Bladder microvascular endothelial cell (primary cell): ENCODE measurements at places on chromosomes 2 and 18. TPM values are rescaled to one million over a fixed set of nuclear protein-coding genes. Genes with fewer than 3 reads are reported as not detected.

Gene CFAP65
- not detected in 2 replicates for total RNA-seq

Gene TSPYL6
- total RNA-seq, result not detected in 2 replicates

Gene SLC66A2
- 40.3 and 43.1 TPM in 2 replicates for total RNA-seq

Gene ANTXR1
- 1.1 and 1.4 TPM in 2 replicates for total RNA-seq

Gene ACVR1C
- total RNA-seq, result under 0.01 TPM in 1 of 2 replicates, not detected in the other

Gene UCN
- 0.44 and 0.49 TPM in 2 replicates for total RNA-seq

Gene DSG4
- total RNA-seq, result not detected in 2 replicates

Gene IL1R2
- total RNA-seq, result not detected in 2 replicates

Gene RESP18
- not detected in 2 replicates for total RNA-seq

Gene ATP9B
- 17.8 and 36.6 TPM in 2 replicates for total RNA-seq

Gene TBR1
- under 0.01 TPM in 1 of 2 replicates, not detected in the other for total RNA-seq

Gene ACMSD
- not detected in 2 replicates for total RNA-seq

Gene GAREM2
- under 0.01 and 0.57 TPM in 2 replicates for total RNA-seq

Gene VWA3B
- not detected in 2 replicates for total RNA-seq

Gene NEU2
- not detected in 2 replicates for total RNA-seq

Gene SERPINB3
- total RNA-seq, result not detected in 2 replicates

Gene CD8B2
- total RNA-seq, result not detected in 2 replicates

Gene DOCK10
- total RNA-seq, result 1.6 and 9.0 TPM in 2 replicates

Gene KCNG3
- not detected in 2 replicates for total RNA-seq

Gene REL
- 5.7 and 35.9 TPM in 2 replicates for total RNA-seq

Gene SNX17
- 99.7 and 119 TPM in 2 replicates for total RNA-seq

Gene INHBB
- 0.19 and 6.0 TPM in 2 replicates for total RNA-seq

Gene ALK
- not detected in 2 replicates for total RNA-seq

Gene TTC21B
- total RNA-seq, result 15.1 and 45.6 TPM in 2 replicates

Gene FAM136A
- total RNA-seq, result 16.4 and 19.3 TPM in 2 replicates

Gene SERPINB10
- total RNA-seq, result not detected in 2 replicates

Gene TAF4B
- total RNA-seq, result 1.9 and 3.4 TPM in 2 replicates

Gene PLCD4
- 0.32 and 1.5 TPM in 2 replicates for total RNA-seq

Gene GPBAR1
- 0.06 and 0.16 TPM in 2 replicates for total RNA-seq

Gene CYP27A1
- 5.5 and 23.7 TPM in 2 replicates for total RNA-seq

Gene ARHGAP15
- total RNA-seq, result 0.19 TPM in 1 of 2 replicates, not detected in the other

Gene RGPD5
- 9.1 and 41.0 TPM in 2 replicates for total RNA-seq

Gene PCBP1
- total RNA-seq, result 35.8 and 74.7 TPM in 2 replicates

Gene CYB5A
- 35.5 and 92.3 TPM in 2 replicates for total RNA-seq

Gene EFEMP1
- total RNA-seq, result 1,267 and 12,559 TPM in 2 replicates

Gene GAREM1
- total RNA-seq, result 0.16 and 0.63 TPM in 2 replicates

Gene WNT10A
- total RNA-seq, result not detected in 2 replicates

Gene UGT1A4
- not detected in 2 replicates for total RNA-seq

Gene UPP2
- not detected in 2 replicates for total RNA-seq

Gene GPR45
- total RNA-seq, result not detected in 2 replicates

Gene ADCYAP1
- not detected in 2 replicates for total RNA-seq
